ENCODE measurements at places on chromosomes 4 and X.
A peak's percentile ranks its signal among the peaks of the same experiment; 100 is the strongest.

GRCh38 chrX:9635368-9635767, 130.3 kb downstream of the GPR143 start:
- no peak for DNase-seq

GRCh38 chr4:105936901-105937300, 41.6 kb downstream of the NPNT start:
- no peak for DNase-seq

GRCh38 chr4:150096625-150097024, 18.4 kb downstream of the DCLK2 start:
- no peak for DNase-seq

DNA sequence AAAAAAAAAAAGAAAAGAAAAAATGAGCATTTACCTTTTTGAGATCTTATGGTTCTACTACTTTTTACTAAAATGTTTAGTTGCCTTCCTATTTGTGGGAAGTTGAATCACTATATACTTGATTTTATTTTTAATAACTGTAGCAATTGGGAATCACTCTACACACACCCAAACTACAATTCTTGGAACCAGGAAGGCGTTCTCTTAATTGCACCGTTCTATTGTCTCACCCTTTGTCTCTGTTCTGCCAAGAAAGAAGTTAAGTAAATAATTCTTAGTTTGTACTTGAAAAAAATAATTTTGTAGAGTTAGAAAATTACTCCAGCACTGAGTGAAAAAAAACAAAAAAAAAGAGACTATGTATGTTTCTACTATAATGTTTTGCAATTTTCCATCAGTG, 62.7 kb downstream of the ATOH1 start:
- DNase-seq = no peak

GRCh38 chr4:169189372-169189771, 81.4 kb downstream of the SH3RF1 start:
- no peak for DNase-seq

GRCh38 chrX:71253253-71254091, 468 bp downstream of the ZMYM3 start:
- peak; percentile 46 for DNase-seq

GRCh38 chr4:87058356-87059073, 123.7 kb downstream of the AFF1 start:
- DNase-seq = no peak

DNA sequence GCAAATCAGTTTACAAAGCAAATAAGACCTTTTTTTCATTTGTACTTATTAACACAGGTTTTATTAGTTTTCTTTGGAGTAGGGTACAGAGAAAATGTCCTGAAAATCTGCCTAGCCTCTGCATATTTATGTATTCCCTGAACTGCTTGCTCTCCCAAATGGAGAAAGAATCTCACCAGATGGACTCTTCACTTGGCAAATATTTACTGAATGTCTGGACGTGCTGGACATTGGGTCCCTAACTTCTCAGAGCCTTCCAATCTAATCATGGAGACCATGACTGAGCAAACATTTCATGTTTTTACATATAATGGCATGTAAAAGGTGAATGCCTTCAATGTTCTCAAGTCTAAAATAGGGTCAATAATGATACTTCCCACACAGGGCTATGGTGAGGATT, 126.0 kb downstream of the CHRDL1 start:
- DNase-seq = no peak

DNA sequence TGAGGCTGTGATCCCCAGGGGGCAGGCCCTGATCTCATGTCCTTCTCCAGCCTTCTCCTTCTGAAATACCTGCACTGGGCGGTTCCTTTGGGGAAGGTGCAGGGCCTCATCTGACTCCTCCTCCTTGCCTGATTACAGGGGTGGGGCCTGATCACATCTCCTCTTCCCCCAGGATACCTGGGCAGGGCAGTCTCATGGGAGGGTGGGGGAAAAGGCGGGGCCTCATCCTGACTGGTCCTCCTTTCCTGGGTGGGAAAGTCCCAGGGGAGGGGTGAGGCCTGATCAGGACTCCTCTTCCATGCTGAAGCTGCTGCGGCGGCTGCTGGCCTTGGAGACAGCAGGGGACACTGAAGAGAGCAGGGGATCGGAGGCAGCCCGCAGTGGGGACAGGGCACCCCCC, 13.3 kb downstream of the TFE3 start:
- no peak for DNase-seq

- DNase-seq = no peak
Observed at GRCh38 chrX:16797358-16797757, 11.1 kb downstream of the TXLNG start.

GRCh38 chrX:74458736-74459135, 37.4 kb downstream of the SLC16A2 start:
- DNase-seq = peak; percentile 70

Data from fibroblast of skin of back (primary cell).